ENCODE measurements at places on chromosomes 6 and 20.

- no peak for DNase-seq
Observed at GRCh38 chr6:13355999-13356785, 27.9 kb upstream of the TBC1D7 start.

DNA sequence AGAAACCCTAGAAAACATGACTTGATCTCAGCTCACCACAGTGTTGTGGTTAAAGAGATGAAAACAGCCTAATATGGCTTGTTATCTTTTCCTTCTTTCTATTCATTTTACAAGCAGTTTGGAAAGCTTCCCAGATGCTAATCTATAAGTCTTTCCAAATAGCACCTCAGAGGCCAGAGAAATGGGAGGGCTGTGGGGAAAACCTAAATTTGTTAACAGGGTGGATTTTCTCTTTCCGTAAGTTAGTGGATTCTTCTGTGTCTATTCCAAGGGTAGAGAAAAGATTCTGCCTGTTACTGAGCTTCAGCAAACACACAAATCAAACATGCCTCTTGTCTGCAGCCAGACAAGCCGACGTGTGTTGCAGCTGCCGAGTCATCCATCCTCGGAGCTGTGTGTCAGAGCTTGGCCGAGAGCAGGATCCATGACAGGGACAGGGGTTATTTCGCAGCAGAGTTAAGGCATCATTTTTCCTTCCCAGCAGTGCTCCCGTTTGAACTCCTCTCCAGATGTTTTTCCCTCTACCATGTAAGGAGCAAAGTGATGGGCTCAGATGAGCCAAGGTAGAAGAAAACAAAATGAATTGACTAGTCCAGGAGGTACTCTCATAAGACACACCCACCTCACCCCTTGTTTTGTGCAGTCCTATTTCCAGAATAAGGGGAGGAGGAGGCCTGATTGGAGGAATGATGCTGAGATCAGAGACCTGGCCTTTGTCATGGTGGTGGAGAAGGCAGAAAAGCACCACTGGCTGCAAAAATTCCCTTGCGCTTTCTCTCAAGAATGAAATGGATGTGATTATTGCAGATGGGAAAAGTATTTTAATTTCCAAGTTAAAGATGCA, 560.0 kb downstream of the C6orf118 start:
- DNase-seq = no peak

GRCh38 chr6:27471365-27472115, 1.4 kb downstream of the ZNF184 start:
- peak; percentile 16 for DNase-seq

- no peak for DNase-seq
Observed at GRCh38 chr6:43277643-43278523, 20.2 kb upstream of the SLC22A7 start.

- no peak for DNase-seq
Observed at GRCh38 chr6:3429211-3429610, 27.6 kb downstream of the SLC22A23 start.

GRCh38 chr6:157273756-157274470, 49.4 kb downstream of the TMEM242 start:
- DNase-seq = no peak

- no peak for DNase-seq
Observed at GRCh38 chr6:120590611-120591010, 743.7 kb downstream of the TBC1D32 start.

- no peak for DNase-seq
Observed at GRCh38 chr6:149108038-149108748, 209.3 kb upstream of the TAB2 start.

DNA sequence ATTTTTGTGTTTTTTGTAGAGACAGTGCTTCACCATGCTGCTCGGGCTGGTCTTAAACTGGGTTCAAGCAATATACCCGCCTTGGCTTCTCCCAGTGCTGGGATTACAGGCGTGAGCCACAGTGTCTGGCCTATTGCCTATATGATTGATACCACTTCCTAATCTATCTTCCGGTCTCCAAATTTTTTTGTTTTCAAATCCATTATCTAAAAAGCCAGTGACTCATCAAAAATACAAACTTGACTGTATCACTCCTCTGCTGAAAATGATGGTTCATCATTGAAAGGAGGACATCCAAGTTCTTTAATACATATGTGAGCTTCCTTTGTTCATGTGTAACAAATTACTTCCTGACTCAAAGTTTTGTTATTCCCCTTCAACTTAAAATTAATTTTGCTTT, 35.5 kb downstream of the FAM8A1 start:
- no peak for DNase-seq

- DNase-seq = no peak
Observed at GRCh38 chr20:59399426-59400099, 99.2 kb downstream of the EDN3 start.

- DNase-seq = no peak
Observed at GRCh38 chr20:10984913-10985312, 311.1 kb upstream of the JAG1 start.

DNA sequence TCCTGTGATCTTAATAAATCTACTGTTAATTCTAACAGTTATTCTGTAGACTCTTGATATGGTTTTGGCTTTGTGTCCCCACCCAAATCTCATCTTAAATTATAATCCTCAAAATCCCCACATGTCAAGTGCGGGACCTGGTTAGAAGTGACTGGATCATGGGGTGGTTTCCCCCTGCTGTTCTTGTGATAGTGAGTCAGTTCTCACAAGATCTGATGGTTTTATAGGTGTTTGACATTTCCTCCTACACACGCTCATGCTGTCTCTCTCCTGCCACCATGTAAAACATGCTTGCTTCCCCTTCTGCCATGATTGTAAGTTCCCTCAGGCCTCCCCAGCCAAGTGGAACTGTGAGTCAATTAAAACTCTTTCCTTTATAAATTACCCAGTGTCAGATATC, 10.5 kb upstream of the EPB41L2 start:
- DNase-seq = no peak

DNA sequence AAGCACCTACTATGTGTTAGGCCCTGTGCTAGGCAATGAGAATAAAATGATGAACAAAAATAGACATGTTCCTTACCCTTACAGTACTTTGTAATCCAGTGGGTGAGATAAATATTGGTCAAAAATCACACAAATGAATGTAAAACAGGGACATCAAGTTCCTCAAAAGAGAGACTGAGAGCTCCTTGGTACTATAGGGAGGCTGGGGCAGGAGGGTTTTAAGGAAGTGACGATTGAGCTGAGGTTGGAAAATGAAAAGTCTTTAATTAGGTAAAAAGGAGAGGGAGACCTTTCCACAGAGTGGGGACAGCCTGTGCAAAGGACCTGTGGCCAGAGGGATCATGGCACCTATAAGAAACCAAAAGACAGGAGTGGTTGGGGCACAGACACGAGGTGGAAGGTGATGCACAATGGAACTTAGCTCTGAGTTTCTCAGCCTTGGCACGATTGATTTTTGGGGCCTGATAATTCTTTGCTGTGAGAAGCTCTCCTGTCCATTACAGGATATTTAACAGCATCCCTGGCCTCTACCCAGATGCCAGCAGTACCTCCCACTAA, 140.3 kb downstream of the CEP57L1 start:
- DNase-seq = no peak

- peak; percentile 36 for DNase-seq
Observed at GRCh38 chr6:157514659-157515496, 133.9 kb downstream of the ZDHHC14 start.

DNA sequence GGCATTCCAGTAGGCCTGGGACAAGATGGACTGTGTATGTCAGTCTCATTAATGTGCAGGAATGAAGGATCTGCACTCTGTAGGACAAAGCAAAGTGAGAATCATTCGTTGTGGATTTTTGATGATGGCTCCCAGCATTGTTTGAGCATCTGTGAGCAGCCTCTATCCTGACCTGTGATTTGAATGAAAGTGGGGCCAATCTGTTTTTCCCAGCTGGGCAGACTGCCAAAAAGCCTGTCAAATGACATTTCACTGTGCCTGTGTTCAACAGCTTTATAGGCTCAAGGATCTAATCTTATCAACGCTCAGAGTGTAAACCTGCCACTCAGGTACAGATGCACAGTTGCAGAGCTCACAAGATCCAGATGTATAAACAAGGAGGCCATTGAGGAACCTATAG, 86.7 kb upstream of the SYNDIG1 start:
- no peak for DNase-seq

DNA sequence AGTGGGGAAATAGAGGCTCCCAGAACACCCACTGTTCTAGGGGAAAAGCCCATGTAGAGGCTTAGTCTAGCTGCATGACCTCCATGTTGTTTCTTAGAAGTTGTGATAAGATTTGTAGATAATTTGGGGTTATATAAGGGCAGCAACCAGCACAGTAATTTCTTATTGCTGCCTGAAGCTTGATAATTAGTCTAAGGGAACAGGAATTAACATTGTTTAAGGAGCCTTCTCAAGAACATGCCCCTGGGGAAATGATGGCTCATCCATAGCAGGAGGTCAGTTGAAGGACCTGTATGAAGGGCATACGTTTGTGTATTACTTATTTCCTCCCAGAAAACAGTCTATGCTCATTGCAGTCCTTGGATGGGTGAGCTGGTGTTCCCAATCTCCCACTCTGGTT, 170.7 kb upstream of the SCGN start:
- DNase-seq = no peak

DNA sequence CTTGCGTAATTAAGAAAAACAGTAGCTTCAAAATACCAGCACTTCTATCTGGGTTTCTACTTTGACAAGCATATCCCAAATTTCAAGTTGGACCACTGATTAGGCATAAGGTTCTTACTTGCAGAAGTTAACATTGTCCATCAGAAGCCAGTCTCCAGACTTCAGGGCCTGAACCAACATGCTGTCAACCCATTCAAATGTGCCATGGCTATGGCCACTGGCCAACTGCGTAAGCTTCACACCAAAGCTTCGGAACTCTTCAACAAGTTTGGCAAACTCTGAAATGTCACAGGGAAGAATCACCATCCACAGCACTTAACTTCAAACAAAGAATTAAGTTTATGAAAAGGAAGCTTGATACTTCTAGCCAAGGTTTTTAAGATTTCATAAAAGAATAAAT, 78.0 kb upstream of the LYRM2 start:
- DNase-seq = no peak

DNA sequence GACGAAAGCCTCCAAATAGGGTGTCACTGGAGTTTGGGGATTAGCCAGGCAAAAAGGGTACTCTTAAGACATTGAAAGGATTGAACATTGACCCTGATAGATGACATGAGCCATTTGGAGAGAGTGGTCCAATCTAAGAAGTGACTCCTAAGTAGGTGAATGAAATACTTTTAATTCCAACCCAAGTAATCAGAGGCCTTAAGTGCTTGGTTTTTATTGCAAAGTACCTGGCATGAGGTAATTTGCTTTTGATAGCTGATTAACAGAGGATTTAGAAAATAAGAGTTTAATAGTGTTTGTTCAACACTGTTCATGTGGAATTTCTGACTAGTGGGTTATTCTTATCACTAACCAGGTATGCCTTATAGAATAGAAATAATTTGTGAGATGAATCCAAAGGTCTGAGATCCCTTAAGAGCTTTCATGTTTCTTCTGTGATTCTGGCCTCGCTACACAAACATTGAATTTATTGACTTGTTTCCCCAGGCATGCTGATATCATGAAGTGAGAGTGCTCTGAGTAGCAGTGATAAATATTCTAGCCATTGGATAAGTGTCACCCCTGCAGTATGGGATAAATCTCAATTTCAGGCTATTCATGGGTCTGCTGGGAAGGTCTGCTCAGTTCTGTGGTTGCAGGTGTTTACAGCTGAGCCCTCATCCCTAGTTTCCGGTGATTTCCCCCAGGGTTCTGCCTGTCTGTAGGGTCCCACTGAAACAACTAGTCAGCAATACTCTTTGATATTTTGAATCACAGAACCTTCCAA, 6.5 kb downstream of the NCOA7 start:
- no peak for DNase-seq

DNA sequence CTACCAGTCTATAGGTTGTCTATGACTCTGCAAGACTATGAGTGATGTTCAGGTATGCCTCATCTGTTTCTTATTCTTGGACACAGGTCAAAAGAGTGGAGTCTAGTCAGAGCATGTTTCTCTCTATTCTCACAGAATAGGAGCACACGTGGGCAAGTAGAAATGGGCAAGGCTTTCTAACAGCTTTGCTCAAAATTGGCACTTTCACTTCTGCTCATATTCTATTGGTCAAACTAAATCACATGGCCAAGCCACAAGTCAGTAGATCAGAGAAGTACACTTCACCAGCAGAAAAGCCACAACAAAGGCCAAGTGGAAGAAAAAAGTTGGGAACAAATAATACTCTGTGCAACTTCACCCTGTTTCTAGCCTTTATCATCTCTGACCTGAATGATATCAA, 354.5 kb upstream of the SYNCRIP start:
- DNase-seq = no peak

All from SW 1271 (cell line).